ENCODE measurements at places on chromosomes 1 and 21.
A peak's percentile ranks its signal among the peaks of the same experiment; 100 is the strongest.

- DNase-seq: no peak
Measured at GRCh38 chr1:23356471-23357137, 12.5 kb upstream of the HNRNPR start.

- DNase-seq: no peak
Measured at GRCh38 chr1:91601554-91602376, 101.1 kb downstream of the CDC7 start.

DNA sequence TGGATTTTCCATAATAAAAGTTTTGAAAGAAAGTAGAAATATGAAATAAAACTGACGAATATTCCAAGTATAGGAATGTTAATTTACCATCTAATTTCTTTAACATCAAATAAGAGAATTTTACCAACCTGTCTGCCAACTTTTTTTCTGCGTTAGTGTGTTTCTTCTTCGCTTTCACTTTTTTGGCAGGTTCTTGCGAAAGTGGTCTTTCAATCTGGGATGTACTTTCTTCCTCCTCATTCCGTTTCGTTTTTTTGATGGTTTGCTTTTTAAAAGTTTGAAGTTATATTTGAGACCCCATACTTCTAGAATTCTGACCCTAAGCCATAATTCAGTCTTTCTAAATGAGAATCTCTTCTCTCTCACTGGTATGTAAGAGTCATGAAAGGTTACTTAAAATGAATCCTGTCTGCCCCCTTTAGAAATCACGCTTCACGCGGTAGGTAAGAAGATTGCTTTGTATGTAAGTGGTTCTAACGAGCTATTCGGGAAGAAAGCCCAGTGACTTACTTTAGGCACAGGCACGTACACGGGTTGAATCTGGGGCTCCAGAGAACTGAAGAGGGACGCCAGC, 580 bp downstream of the RBM34 start:
- no peak for DNase-seq

DNA sequence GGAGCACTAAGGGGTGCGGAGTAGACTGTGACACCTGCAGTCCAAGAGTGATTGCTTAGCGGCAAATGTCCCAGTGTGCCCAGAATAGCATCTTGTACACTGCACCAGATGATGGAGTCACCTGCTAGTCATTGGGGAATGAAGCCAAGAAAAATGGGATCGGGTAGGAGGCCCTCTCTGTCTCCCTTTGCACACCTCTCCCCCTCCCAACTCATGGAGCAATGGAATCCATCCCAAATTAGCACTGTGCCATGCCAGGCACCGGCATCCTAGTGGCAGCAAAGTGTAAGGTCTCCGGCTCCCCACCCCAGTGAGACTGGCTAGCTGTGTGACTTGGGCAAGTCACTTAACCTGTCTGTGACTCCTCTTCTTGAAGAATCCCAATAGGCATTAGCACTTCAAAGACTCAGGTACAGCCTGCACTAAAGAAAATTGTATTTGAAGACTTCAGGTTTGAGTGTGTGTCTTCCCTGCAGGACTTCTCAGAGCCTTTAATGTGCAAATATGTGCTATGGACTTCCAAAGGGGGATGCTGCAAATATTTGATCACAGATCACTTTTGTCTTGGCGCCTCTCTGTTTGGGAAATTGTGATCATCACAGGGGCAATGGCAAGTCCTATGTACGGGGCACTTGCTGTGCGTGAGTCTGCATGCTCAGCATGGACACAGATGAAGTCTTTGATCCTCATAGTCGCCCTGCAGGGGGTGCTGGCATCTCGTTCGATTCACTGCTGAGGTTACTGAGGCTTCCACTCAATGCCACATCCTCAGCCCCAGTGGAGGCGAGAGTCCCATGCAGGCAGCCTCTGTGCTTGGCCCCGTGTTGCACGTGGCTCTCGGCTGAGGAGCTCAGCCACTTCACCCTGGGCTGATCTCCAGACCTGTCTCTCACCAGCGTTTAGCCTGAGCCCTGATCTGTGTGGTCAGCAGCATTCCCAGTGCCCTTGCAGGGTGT, 272.9 kb upstream of the C1orf174 start:
- no peak for DNase-seq

GRCh38 chr1:59331686-59332620, 35.1 kb downstream of the FGGY start:
- no peak for DNase-seq

GRCh38 chr1:56968878-56969495, 3.2 kb upstream of the C8B start:
- no peak for DNase-seq

DNA sequence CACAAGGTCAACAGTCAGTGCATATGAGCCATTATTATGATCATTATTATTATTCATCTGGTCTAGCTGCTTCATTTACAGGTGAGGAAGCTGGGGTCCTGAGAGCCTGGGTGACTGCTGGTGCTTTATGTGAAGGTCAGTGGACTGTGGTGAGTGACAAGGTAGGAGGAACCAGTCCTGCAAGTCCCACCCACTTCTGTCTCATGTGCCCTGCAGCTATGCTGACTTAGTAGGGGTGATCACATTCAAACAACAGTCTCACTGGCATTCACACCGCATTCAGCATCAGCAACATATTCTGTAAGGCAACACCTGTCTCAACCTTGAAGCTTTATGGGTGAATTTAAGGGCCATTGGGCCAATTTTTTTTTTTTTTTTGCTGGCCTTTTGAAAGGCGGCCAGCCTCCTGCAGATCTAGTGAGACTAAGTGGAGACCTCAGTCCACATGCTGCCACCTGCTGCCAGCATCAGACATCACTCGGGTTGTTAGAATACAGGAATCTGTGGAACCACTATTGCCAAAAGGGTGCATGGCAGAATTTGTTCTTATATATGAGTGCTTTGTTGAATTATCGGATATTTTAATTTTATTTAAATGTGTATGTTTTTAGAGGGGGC, 59.9 kb upstream of the CACNA1E start:
- no peak for DNase-seq

DNA sequence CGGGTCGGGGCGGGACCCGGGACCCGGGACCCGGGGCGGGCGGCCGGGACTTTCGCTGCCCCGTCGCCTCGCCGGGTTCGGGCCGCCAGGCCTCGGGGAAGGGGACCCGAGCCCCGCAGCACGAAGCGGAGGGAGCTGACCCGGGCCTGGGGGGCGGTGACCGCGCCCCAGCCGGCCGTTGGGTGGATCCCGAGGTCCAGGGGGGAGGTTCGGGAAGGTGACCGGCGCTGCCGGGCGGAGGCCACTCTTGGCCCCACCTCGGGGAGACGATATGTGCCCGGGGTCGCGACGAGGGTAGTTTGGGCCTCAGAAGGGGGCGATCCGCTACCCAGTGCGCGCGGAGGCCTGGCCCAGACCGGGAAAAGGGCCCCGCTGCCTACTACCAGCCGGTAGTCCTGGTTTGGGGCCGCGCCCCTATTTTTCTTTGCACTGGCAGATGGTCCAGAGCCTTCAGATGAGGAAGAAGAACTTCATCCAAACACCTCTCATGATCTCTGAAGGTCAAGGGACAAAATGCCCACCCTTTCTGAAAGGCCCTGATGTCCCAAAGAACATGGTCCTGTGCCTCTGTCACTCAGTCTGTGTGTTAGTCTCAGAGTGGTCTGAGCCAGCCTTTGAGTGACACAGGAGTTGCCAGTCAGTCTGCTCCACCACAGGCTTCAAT, 766 bp downstream of the AGO4 start:
- peak; percentile 65 for DNase-seq

DNA sequence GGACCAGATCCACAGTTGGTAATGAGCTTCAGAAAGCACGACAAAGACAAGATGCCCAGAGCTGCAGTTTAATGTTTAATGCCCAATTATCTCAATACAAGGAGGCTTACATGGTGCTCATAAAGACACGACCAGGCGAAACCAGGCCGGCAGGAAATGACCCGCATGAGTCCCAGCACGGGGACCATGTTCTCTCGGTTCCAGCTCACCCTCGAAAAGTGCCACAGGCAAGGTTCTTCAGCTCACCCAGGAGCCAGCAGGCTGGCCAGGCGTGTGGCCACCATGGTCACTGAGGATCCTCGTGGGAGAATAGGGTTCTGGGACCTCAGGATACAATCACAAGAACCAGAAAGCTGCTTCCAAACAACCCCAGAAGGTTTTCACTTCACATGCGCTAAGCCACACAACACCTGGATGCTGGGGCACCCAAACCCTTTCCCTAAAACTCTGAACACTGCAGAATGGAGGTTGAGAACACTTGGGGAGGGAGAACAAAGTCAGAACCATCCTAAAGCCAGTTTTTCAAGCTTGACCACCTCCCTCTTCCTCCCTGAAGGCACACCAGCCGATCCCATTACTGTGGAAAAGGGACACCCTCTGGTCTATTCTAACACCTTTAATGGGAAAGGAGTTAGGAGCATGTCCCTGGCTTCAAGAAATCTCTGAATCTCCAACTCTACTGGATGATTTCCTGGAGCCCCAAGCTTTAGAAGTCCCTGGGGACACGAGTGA, 22.6 kb upstream of the ASAP3 start:
- DNase-seq: no peak

DNA sequence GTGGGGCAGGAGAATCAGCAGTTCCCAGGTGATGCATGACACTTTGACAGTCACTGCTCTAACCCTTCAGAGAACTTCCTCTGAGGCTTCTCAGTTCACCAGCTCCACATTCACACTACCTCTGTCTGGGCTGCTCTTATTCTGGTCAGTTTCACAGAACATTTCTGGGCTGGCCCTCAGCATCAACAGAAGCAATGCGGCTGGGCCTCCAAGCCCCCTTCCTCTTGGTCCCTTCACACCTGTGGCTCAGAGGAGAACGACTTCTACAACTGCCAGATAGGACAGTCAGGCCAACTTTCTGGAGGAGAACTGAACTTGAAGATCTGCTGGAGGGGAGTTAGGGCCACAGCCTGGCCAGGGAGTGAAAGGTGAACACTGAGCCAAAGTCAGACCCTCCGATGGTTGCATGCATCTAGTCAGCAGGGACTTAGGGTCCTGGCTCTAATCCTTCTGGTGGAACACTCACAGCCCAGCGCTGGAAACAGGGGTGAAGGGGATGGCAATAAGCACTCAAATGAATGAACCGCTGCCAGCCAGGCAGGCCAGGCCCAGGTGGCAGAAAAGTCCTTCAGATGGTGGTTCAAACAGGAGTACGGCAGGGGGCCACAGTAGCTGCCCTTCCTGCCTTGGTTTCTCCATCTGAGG, 274.1 kb downstream of the FOXD2 start:
- DNase-seq: no peak

GRCh38 chr1:2583331-2583791, 3.2 kb upstream of the PRXL2B start:
- no peak for DNase-seq

DNA sequence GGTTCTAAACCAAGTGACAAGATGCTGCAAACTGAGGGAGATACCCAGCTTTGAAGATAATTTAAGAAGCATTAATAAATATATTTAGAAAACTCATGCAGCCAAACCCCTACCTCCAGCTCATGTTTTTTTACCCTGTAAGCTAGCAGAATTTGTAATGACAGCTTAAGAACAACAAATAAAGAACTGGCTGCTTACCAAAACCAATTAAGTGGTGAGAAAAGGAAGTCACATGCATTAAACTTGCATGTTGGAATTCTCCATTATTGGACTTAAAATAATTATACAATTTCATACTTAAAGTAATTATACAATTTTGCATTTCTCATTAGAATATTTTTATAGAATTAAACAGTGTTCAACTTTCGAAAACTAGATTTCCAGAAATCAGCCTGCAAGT, 75.6 kb upstream of the CNIH3 start:
- no peak for DNase-seq

Measured in sciatic nerve (tissue), 2 donors.